HS-5 (cell line): ENCODE measurements at places on chromosomes 4 and X.
A peak's percentile ranks its signal among the peaks of the same experiment; 100 is the strongest.

GRCh38 chrX:50430917-50431575 lies 39.6 kb downstream of the DGKK start:
- DNase-seq: no peak

- DNase-seq: no peak
Observed at GRCh38 chr4:38686682-38687081, 22.7 kb downstream of the KLF3 start.

DNA sequence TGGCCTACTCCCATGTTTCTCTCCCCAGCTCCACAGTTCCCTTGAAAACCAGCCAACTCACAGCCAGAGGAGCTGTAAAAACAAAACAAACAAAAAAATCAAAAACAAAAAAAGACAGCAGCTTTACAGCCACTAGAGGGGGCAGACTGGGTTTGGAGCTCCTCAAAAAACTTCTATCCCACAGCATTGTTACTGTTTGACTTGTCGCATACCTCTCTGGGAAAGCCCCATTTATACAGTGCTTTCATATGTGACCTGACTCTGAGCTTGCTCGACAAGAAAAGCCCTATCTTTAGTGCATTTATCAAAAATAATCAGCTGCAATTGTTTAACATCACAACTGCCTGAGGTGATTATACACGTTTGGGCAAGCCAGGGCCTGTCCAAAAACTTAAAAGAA lies 21.6 kb downstream of the TSPAN6 start:
- peak; percentile 18 for DNase-seq

- DNase-seq: peak; percentile 80
Observed at GRCh38 chr4:100299046-100299840, 109.0 kb upstream of the DDIT4L start.

- no peak for DNase-seq
Observed at GRCh38 chrX:69493766-69494165, 10.4 kb upstream of the NALF2 start.

DNA sequence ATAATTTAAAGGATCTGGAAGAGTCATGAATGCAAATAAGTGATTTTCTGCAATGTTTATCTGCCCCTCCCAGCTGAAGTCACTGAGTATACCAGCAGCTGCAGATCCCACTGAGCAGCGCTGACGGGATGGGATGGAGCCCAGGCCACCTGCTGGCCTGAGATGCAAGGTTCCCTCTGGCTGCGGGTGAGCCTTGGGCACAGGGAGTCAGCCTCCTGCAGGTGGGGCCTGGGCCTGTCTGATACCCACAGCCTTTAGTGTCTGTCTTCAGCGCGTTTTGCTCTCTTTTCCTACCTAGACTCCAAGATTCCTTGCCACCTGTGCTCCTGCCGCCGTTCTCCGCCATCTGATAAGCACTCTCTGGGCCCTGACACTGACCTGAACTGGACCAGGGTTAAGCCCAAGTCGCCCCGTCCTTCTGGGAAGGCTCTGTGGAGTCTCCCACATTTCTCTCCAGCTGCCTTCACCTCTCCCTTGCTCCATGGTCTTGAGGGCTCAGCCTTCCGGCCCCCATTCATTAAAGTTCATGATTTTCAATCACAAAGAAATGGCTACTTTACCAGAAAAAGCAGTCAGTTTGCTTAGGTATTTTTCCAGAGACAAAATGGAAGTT lies 223.1 kb upstream of the FAT1 start:
- DNase-seq: no peak

DNA sequence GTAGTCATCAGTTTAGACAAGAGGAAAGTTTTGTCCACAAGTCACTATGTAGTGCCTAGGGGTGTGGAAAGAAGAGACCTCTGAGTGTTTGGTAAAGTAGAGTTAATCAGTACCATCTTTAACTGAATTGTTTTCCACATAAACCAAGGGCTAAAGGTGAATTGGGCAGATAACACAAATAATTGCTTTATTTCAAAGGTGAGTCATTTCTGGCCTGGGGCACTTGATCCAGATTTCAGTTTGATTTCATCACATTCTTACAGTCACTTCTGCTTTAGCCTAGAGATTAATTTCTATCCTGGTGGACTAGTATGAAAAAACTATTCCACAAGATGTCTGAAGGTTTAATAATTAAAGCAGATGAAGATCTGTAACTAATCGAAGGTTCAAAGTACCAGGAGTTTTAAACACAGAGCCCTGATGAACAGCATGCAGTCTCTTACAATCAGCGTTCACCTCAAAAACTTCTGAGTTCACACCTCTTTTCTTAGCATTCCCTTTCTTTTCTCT lies 74.5 kb upstream of the BOD1L1 start:
- peak; percentile 73 for DNase-seq

GRCh38 chrX:48497871-48498270 lies 10.9 kb upstream of the PORCN start:
- no peak for DNase-seq

- no peak for DNase-seq
Observed at GRCh38 chr4:97038146-97038516, 1105.1 kb downstream of the STPG2 start.

GRCh38 chr4:73740353-73740778 lies at the start of gene CXCL8:
Gene CXCL8, plus strand, starts transcription at chr4:73740569. Its CDS starts 90 bp downstream, at chr4:73740659.
- DNase-seq: peak; percentile 75

DNA sequence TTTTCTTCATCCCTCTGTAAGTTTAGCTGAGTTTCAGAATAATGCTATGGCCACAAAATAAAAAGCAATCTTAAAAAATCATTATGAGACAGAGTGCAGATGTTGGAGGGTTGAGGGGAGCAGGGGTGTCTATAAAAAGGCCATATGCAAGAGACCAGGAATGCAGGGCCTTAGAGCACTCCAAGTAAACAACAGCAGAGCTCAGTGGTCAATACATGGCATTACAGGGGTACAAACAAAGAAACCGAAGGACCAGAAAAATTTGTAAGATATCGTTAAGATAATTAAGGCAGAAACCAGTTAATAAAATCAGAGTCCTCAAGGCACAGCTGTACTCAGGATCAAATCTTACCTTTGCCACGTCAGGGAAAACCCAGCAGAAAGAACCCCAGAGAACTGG lies 28.4 kb upstream of the NDST3 start:
- DNase-seq: no peak

DNA sequence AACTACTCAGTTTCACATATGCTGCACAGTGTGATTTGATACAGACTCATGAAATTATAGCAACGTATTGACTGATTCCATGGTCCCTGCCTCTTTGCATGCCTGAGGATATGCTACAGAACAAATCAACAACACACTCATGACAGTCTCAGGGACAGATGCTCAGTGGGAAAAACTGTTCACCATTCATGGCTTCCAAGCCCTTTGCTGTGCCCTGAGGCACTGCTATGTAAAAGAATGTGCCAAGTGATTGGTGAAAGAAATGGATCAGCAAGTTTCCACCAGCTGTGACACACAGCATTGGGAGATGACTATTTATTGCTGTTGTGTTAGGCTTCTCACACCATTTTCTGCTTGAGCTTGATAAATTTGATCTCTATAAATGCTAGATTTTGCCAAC lies 825.6 kb upstream of the INTU start:
- no peak for DNase-seq

DNA sequence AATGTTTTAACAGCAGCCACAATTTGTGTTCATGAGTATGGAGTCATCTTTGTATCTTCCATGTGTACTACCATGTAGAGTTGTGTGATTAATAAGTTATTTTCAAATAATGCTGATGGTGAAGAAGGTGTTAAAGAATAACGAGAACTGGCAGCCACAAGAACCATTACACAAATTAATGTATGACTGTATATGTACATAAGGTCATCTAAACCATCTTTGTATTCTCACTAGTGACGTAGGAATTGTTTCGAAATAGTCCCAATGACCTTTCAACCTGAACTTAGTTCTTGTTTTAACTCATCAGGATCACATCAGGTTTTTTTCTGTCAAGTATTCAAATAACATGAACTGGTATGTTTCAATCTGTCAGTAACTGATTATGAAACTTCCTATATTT lies 48.3 kb upstream of the NOCT start:
- DNase-seq: no peak

- no peak for DNase-seq
Observed at GRCh38 chrX:85503258-85504158, 124.0 kb upstream of the POF1B start.

DNA sequence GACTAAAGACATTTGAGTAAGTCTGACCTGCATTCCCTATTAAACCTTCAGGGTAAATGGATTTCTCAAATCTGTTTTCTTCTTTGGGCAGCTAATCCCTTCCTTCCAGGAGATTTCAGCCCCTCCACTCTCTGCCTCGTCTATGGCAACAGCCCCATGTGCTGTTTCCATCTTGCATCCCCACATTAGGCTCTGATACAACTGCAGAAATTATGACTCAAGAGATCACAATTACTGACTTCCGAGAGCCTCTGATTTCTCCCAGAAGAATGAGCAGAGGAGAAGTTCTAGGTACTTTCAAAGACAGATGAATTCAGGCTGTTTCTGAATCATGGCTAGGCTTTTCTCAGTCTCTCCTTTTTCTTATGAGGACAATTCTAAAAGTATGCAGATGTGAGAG lies 38.7 kb downstream of the RAI2 start:
- no peak for DNase-seq

GRCh38 chrX:51272638-51273037 lies 60.0 kb upstream of the NUDT10 start:
- no peak for DNase-seq

- no peak for DNase-seq
Observed at GRCh38 chr4:15914291-15914690, 24.2 kb downstream of the FGFBP1 start.

GRCh38 chr4:1174941-1175634 lies 2.7 kb upstream of the SPON2 start:
- no peak for DNase-seq

DNA sequence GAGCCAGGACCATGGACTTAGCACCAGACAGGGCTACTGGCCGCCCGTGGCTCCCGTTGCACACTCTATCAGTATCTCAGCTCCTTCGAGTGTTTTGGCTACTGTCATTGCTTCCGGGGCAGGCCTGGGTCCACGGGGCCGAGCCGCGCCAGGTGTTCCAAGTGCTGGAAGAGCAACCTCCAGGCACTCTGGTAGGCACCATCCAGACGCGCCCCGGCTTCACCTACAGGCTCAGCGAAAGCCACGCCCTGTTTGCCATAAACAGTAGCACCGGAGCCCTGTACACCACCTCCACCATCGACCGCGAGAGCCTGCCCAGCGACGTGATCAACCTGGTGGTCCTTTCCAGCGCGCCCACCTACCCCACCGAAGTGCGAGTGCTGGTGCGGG lies 1.6 kb downstream of the FAT4 start:
- no peak for DNase-seq

GRCh38 chr4:73152893-73153292 lies 83.4 kb upstream of the COX18 start:
- DNase-seq: no peak

DNA sequence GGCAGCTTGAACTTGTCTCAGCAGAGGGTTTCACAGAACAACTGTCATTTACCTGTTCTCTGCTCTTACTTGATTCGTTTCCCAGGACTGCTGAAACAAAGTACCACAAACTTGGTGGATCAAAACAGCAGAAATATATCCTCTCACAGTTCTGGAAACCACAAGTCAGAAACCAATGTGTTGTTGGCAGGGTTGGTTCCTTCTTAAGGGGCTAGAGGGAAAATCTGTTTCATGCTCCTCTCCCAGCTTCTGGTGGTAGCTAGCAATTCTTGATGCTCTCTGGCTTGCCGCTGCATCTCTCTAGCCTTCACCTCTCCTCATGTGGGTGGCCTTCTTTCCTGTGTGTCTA lies 4.7 kb downstream of the TLR8 start:
- DNase-seq: no peak

DNA sequence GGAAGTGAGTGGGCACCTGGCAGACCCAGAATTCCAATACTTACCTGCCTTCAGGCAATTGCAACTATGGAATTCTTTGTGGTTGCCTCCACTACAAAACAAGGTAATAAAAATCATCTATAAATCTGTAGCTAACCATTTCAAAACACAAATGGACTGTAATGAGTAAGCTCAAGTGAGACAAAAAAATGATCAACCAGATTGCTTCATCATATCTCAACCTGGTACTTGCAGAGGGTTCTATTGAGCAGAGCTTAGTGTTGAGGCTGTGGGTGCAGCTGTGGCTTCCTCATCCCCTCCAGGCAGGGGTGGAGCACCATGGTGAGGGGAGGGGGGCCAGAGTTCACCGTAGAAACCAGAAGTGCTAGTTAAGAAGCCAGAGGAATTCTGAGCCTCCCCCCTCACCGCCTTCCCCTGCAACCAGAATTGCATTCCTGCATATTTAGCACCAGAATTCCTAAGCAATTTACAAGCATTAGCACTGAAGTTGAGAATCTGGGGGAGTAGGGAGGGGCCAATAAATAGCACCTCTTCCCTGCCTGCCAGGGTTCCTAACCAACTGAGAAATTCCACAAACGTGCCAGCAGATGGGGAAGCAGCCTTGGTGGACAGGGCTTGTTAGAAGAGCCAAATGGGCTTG lies 11.5 kb downstream of the CTAG1A start:
- DNase-seq: no peak

GRCh38 chr4:157787618-157788017 lies 385.2 kb downstream of the GASK1B start:
- no peak for DNase-seq

GRCh38 chr4:18134111-18134510 lies 112.6 kb upstream of the LCORL start:
- DNase-seq: no peak

GRCh38 chr4:145552181-145552822 lies 66.9 kb upstream of the MMAA start:
- no peak for DNase-seq

DNA sequence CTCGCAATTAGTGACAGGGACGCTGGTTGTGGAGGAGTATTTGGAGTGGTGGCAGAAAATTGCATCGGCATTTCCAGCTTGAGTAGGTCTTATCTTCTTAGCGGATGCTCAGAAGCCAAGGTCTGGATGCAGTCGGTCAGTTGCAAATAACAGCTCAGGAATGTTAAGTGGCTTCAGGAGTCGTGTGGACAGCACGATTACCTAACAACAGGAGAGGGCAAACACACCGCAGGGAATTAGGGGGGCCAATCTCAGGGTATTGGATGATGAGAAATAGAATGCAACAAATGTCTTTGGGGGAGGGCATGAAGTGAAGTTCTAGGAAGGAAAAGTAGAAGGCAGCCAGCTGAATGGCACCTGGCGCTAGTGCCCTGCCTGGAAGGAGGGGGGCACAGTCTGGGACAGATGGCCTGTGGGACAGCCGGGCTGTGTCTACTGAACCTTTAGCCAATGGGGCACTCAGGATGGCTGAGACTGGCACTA lies 11.8 kb downstream of the RASL11B start:
- DNase-seq: no peak

DNA sequence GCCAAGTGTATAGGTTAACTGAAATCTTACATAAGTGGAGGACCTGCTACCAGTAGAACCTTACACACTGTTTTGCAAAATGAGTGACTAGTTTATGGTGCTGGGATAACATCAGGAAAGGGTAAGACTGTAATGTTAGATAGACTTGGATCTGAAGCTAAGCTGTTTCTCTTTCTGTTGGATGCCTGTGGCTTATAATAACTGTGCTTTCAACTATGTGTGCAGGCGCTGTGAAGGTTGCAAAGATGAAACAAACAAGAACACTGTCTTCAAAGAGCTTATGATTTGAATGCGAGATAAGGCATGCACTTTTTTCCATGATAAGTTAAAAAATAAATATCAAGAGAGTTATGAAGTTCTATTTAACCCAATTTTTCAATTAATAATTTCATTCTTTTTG lies 34.5 kb upstream of the LCORL start:
- no peak for DNase-seq

GRCh38 chr4:67393007-67393406 lies 152.3 kb downstream of the CENPC start:
- DNase-seq: no peak
